Dermis microvascular lymphatic vessel endothelial cell (primary cell): ENCODE measurements at places on chromosomes 3 and 15. TPM values are rescaled to one million over a fixed set of nuclear protein-coding genes. Genes with fewer than 3 reads are reported as not detected.

SLC28A1 gene
- under 0.01 TPM in 1 of 2 replicates, not detected in the other for total RNA-seq

GRCh38 chr3:112572701-112573100 lies 10.9 kb downstream of the SLC35A5 start:
- DNase-seq, result no peak

GRCh38 chr3:142705198-142705597 lies 18.6 kb upstream of the TRPC1 start:
- no peak for DNase-seq

DNA sequence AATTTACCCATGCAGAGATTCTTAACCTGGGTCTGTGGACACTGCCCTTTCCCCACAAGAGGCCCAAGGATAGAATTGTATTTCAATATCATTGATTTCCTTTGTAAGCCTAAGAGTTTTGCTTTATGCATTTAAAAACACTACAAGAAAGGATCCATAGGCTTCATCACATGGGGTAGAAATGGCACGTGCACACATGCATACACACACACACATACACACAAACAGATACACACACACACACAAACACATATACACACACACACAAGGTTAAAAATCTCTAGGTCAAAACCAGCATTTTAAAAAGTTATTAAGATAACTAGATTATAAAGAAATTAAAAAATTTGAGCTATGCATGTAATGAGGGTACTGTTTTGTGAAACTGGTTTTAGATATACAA lies 35.5 kb upstream of the CD47 start:
- no peak for DNase-seq

DNA sequence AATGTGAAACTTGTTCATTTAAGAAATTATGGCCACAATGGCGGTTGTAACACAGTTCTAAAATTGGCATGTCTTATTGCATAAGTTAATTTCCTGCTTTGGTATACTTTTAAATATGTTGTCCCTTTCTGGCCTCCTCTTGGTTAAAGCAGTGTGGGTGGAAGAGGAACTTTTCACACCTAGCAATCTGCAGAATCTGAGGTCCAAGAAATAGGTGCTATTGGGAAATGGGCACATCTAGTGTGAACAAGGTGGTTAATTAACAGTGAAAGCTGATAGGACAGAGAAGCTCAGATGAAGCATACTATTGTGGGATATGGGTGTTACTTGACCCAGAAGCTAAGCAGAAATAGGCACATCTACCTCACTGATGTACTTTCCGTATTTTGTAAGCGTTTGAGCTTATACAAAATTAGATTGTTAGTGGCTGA lies 10.6 kb downstream of the CMC1 start:
- DNase-seq, result no peak
